Gastroesophageal sphincter (tissue), 4 donors: ENCODE measurements at places on chromosomes 6 and 20.
A peak's percentile ranks its signal among the peaks of the same experiment; 100 is the strongest.

DNA sequence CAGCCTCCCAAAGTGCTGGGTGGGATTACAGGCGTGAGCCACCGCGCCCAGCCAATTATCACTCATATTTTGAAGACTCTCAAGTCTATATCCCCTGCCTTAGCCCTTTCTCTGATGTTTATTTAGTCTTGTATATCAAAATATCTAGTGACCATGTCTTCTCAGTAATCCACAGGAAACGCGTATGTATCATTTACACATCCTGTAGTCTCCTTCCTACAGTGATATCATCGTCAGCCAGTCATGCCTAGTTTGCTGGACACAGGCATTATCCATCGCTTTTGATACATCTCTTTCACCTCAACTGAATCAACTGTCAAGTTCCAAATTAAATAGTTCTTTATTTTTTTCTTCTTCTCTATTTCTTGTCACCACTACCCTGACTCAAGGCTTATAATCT, 223.7 kb downstream of the NKAIN2 start:
- ATAC-seq = no peak

DNA sequence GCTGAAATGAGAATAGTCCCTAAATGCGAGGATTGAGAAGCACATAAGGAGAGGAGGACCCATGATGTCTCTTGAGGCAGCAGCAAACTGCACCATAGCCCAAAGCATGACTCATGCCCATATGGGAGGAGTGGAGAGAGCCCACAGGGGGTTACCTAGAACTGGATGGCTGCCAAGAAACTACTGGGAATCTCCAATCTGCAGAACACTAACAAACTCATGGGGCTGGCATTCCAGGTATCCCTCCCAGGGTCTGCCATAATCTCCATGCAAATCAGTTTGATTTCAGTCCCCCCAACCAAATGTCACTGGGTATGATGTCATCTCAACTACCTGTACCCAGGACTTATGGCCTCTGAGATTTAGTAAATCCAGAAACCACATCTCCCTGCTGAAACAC, 410.5 kb downstream of the PTPRT start:
- ATAC-seq = no peak

DNA sequence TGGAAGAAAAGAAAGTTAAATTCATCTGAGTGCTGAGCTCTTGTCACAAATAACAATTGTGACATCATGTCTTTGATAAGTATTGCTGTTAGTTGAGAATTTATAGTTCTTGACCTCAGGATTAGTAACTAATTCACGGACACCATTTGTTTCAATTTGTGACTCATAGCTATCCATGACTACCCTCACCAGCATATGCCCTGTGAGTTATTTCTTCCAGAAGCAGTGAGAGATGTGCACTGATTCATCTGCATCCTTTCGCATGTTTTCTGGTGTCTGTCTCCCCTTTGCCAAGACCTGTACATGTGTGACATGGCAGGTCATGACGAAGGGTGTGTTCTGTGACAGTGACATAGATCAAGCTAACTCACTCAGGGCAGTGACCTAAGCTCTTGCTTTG, 86.9 kb downstream of the SOBP start:
- no peak for ATAC-seq

DNA sequence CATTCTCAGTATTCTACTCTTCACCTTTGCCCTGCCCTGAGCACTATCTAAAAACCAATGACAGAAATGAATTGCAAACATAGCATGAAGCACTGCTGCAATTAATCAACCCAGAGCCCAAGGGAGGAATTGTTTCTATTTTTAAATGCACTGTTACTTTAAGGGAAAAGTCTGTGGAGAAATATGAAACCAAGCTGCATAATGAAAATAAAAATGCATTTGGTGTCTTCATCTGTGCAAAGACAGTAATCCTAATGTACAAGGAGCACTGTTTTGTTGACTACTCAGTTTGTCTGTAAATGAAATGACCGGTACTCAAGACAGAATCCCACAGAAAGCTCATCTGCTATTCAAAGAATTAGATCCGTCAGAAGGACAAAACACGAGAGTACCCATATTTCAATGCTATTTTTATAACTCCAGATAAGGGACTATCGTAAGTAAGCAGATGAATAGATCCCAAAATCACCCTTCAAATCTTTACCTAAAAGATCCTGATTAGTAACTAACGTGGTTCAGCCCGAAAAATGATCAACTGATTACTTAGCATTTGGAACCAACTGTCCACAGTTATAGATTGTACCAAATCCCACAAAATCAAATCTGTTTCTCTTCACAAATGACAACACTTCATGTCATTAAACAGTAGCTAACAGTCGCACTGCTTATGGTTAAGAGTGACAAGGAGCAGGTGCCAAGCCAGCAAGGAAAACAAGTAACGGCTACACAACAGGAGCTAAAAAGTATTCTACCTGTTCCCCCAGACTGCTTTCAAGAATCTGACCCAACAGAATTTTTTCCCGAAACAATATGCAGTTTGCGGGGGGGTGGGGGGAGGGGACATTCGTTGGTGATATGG, 2.4 kb downstream of the KIF13A start:
- ATAC-seq = no peak

GRCh38 chr20:33621717-33622400, 40.3 kb upstream of the C20orf144 start:
- ATAC-seq = no peak

- ATAC-seq = peak; percentile 80
These were observed 44.6 kb downstream of the ARHGAP40 start for GRCh38 chr20:38645980-38646858.

DNA sequence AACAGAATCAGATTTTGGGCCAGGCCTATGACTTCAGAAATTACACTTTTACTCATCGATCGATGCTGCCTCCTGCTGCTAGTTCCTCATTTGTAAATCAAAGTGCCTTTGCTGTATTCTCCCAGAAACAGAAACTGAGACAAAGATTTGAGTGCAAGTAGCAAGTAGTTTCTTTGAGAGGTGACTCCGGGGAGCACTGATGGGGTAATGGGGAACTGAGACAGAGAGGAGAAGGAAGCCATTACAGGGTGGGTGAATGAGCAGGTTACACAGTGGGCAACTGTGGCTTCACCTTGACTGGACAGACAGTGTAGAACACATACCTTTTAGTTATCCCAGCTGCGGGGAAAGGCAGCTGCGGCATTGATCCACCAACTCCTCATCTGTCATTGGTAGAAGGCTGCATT, 9.7 kb upstream of the CD40 start:
- no peak for ATAC-seq

GRCh38 chr6:130882370-130882769, 55.2 kb downstream of the SMLR1 start:
- ATAC-seq = no peak

DNA sequence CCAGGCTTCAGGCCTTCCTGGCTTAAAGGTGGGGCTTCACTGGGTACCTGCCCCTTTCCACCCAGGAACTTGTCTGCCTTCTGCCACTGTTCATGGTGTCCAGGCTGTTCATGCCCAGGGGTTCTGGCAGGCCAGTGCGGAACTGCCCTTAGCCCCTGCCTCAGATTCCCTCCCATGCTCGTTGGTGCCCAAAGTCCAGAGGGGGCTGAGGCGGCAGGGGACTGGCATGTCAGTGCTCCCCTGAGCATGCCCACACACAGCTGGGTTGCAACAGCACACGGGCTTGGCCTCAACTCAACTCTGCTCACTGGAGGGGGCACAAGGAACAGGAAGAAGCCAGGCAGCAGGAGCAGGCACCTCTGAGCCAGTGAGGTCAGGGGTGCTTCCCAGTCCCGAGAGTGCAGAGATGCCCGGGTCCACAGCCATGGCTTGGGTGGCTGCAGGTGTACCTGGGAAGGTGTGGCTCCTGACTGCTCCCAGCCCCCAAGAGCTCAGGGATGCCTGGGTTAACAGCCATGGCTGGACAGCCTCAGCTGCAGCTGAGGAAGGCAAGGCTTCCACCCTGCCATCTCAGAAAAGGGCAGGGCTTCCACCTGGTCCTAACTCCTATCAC, 845.9 kb downstream of the EYS start:
- no peak for ATAC-seq

- no peak for ATAC-seq
These were observed 622.8 kb upstream of the NRSN1 start for GRCh38 chr6:23503173-23503572.

DNA sequence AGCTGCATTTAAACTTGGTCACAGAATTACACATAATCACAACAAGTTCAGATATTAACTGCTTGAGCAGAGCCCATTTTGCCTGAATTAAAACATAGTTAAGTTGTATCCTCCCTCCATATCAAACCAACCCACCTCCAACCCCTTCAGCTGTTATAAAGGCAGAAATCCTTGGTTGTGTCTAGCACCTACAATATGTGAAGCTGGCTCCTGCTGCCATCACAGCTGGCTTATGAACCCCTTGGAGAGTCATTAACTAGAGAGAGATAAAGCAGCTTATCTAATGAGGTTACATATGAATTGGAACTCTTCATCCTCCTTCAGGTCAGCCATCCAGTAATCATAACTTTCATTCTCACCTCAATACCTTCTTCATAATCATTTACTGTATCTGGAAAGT, 101.8 kb downstream of the EPHA7 start:
- no peak for ATAC-seq

- no peak for ATAC-seq
These were observed 51.8 kb upstream of the FRMD1 start for GRCh38 chr6:168130697-168131371.

GRCh38 chr6:32969685-32970412, 1.5 kb downstream of the BRD2 start:
- ATAC-seq = peak; percentile 10

- ATAC-seq = no peak
These were observed 123.3 kb upstream of the DUSP22 start for GRCh38 chr6:168865-169455.

DNA sequence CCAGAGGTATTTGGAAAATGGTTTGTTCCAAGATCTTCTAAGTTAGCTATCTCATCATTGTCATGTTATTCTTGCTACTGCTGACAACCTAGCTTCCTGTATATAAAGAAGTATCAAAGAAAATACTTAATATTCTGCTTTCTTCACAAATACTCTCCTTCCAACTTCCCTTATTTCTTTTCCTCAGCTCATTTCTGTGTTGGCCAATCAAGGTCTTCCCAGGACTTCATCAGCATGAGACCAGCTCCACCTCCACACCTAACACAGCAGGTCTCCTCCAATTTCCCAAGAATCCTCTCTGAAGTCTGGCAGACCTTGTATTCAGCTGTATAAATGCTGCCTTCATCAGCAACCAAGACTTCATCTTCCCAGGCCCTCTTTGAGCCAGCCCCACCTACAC, 538.6 kb upstream of the JARID2 start:
- ATAC-seq = no peak

DNA sequence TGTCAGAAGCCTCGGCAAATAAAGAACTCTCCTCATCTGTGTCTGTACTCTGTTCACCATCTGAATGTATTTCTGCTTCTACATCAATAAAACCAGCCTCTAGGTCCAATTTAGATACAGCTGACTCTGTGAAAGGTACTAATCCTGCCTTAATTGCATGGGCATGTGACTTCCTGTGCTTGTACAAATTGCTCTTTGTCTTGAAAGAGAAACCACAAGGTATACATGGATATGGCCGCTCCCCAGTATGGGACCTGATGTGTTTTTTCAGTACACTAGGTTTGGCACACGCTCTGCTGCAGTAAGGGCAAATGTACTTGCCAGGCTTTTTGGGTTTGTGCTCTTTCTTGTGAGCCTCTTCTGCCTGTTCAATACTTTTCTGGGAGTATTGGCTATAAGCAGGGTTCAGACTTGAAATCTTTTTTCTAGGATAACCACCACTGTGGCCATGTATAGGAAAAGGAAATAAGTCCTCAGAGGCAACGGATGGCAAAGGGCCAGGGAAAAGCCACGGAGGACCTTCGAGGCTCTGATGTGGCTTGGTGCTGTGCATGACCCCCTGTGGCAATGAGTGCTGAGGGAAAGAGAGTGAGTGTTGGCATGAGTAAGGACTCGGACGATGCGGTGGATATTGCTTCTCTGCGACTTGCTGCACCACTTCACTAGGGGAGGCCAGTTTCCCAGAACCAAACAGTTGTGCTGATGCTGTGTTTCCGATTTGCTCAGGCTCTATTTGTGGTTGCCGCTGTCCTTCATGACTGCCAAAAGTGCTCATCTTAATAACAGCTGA, 170.9 kb downstream of the HIVEP2 start:
- no peak for ATAC-seq

- ATAC-seq = no peak
These were observed 97.2 kb downstream of the JAG1 start for GRCh38 chr20:10576411-10577090.

DNA sequence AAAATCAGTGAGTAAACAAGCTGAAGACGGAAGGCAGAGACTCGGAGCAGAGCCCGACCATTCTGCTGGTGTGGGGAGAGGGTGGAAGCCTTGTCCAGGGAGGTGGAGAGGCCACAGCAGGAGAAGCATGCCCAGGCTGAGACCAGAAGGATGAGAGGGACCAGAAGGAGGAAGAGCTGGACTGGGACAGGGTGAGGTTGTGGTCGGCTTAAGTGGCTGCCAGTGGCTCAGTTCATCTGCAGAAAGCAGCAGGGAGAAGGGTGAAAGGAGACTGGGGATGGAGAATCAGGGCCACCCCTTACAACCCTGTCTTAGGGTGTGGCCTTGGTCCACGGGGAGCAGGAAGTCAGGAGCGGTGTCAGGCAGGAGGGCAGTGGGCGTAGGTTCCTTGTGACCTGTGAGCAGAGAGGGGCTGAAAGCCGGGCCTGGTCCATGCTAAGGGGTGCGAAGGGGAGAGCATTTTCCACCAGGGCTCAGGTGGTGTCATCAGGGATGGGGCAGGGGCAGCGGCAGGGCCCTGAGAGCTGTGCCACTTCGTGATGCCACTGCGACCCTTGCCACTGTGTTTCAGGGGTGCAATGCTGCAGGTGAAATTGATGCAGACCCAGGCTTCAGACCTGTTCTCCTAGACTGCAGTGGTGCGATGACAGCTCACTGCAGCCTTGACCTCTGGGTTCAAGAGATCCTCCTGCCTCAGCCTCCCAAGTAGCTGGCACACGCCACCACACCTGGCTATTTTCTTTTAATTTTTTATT, 81.1 kb downstream of the TTLL2 start:
- ATAC-seq = no peak

GRCh38 chr6:75794351-75794846, 45.4 kb downstream of the MYO6 start:
- ATAC-seq = no peak

GRCh38 chr20:48898896-48899530, 22.5 kb upstream of the ARFGEF2 start:
- ATAC-seq = no peak

GRCh38 chr6:31791324-31792089, 4.0 kb downstream of the VARS1 start:
- ATAC-seq = no peak

DNA sequence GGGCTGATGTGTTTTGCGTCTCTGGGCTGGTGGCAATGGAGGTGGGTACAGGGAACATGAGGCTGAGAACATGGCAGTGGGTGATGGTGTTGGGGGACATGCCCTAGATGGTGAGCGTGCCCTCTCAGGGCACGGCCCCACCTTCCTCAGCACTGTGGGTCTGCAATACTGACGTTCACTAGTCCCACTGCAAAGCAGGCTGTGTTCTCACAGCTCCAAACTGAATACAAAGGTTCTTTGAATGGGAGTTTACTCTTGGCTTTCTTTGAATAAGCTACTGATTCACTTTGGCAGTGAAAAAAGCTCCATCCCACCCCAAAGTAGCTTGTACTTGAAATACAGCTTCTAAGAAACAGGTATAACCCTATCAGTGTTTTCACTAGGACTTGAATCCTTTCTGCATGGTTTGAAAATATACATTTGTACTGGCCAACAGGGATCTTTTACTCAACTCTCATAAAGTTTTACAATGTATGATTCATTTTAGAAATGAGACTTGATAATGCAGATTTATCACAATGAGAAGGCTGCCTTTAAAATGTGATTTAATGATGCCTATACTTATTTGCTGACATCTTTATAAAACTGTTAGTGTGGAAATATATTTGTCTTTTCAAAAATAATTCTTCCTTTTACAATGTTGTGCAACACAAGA, 400.7 kb downstream of the ZFAND3 start:
- ATAC-seq = no peak
